ENCODE measurements at places on chromosomes 1 and 21.

- no peak for DNase-seq
These were observed 3.1 kb upstream of the TXNIP start for GRCh38 chr1:145999321-146000024.

GRCh38 chr1:202802998-202803932 lies 5.0 kb downstream of the KDM5B start:
- no peak for DNase-seq

- no peak for DNase-seq
These were observed 9.2 kb upstream of the SLC45A3 start for GRCh38 chr1:205689479-205689878.

GRCh38 chr1:228072658-228073043 lies 9.9 kb upstream of the ARF1 start:
- DNase-seq: no peak

DNA sequence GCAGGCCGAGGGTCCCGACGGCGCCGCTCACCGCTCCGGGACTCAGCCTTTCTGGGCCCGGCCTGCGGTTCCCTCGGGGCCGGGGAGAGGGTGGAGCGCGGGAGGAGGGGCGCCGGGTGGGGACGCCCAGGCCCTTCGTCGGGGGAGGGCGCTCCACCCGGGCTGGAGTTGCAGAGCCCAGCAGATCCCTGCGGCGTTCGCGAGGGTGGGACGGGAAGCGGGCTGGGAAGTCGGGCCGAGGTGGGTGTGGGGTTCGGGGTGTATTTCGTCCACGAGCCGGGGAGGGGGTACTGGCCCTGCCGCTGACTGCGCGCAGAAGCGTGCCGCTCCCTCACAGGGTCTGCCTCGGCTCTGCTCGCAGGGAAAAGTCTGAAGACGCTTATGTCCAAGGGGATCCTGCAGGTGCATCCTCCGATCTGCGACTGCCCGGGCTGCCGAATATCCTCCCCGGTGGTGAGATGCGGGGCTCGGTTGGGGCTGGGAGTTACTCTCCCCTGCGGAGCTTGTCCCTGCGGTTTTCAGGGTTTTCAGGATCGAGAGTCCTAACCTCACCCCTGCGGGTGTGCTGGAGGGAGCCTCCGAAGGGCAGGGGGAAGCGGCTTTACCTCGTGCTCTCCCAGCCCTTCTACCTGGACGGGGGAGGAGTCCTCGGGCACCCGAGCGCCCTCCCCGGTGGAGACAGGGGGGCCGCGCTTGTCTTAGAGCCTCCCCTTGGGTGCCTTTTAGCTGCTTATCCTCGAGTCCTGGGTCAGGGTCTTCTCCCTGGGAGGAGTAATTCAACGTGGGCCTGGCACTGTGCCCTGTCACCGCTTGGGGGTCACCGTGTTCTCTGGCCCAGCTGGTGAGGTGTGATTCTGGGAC lies 2.1 kb downstream of the SAMD11 start:
- no peak for DNase-seq

DNA sequence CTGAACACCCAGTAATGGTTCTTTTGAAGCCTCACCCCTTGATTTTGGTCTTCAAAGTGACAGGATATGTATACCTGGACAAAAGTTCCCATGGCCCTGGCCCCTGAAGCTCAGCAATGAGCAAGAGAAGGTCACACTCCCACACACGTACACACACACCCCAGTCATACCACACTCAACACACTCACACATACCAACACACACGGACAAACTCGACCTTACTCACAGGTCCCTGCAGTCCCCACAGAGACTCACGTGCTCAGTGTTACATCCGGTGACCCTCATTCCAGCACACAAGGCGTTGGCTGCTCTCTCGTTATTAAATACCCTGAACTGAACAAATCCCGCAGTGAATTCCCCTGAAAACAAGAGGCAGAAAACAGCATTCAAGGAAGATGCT lies 5.9 kb downstream of the ITLN1 start:
- DNase-seq: no peak

GRCh38 chr1:105793536-105794146 lies 1262.8 kb upstream of the PRMT6 start:
- no peak for DNase-seq

DNA sequence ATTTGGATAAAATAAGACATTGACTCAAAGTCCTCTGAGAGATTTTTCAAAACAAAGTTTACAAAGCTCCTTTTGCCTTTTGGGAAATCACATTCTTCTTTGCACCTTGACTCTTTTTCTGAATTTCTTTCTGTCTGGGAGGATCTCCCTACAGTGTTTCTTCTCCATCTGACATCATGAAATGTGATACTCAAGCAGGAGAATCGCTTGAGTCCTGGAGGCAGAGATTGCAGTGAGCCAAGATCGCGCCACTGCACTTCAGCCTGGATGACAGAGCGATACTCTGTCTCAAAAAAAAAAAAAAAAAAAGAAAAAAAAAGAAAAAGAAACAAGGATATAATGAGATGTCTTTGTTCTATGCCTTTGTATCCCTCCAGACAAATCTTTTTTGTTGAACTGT lies 13.3 kb upstream of the GRIK1 start:
- no peak for DNase-seq

DNA sequence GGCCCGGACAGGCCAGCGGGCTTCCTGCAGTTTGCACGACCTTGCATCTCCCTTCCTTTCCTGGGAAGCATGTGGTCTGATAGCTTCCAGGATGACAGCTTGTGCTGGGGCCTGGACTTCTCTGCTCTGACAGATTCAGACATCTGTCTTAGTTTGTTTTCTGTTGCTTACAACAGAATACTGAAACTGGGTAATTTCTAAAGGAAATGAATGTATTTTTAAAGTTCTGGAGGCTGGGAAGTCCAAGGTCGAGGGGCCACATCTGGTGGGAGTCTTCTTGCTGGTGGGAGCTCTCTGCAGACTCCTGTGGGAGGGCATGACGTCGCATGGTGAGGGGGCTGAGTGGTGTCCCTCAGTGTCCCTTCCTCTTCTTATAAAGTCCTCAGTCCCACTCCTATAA lies 35.3 kb upstream of the TENT5B start:
- DNase-seq: no peak

DNA sequence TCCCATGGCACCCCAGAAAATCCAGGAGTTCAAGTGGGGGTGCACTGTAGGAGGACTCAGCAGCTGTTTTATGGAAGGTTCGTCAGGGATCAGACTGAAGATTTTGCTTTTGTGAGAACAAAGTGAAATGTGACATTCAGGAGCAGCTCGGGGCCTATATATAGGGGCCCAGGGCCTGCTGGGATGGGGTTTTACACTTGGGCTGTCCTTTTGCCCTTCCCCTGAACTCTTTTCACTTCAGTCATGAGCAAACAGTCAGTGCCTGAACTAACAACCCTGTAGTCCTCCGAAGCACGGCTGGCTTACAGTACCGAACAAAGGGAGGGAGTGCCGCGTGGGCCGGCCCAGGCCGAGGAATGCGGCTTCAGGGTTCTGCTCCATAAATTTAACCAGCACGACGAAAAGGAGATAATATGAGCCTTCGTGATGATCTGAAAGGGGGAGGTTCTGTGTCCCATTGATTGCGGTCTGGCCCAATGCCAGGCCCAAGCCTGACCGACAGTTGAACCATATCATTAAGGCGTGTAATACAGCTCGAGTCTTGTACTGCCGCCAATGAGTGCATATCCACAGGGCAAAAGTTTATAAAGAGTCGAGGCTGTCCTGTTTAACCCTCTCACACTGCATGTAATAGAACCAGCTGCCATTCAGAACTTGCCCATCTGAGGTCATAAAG lies 139.9 kb downstream of the DHRS3 start:
- no peak for DNase-seq

DNA sequence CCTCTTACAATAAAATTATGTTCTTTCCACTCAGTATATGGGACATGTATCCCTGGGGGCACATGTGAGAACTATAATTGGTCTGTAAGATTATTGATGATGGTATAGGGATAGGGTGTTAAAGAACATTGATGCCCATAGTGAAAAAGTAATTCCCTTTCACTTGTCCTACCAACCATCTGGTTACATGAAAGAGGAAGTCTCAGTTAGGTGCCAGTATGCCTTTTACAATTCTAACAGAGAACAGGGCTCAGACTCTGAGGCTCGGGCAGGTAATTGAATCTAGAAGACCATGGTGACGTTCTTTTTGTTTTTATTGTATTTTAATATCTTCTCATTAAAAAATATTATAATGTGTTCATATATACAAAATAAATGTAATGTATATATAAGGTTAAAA lies 113.6 kb downstream of the FGGY start:
- no peak for DNase-seq

DNA sequence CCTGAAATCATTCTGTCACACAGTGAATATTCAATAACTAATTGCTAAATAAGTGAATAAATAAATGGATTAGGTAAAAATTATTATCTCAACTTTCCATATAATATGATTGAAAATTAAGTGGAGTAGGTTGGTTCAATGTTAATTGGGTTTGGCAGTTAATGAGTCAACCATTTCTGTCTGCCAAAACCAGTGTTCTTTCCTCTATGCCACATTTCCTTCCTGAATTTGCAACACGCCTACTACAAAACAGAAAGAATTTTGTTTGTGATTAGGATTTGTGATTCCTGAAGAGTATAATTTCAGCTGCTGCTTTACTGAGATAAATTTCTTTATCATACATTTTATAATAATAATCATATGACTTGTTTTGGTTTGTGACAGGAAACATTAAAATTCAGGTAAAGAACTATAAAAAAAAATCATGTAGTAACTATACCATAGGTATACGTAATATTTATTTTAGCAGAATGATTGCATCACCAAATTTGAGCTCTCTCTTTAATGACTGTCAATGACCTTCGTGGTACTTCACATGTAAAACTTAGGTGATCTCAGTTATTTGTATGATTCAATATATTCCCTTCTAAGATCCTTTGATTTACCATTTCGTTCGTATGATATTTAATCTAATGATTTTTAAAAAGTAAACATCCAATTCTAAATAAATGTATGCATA lies 241.3 kb downstream of the KCNT2 start:
- DNase-seq: no peak

GRCh38 chr1:157193219-157193618 lies 55.0 kb upstream of the ETV3 start:
- DNase-seq: no peak

GRCh38 chr1:92968138-92969032 lies 7.1 kb upstream of the DIPK1A start:
- DNase-seq: no peak

DNA sequence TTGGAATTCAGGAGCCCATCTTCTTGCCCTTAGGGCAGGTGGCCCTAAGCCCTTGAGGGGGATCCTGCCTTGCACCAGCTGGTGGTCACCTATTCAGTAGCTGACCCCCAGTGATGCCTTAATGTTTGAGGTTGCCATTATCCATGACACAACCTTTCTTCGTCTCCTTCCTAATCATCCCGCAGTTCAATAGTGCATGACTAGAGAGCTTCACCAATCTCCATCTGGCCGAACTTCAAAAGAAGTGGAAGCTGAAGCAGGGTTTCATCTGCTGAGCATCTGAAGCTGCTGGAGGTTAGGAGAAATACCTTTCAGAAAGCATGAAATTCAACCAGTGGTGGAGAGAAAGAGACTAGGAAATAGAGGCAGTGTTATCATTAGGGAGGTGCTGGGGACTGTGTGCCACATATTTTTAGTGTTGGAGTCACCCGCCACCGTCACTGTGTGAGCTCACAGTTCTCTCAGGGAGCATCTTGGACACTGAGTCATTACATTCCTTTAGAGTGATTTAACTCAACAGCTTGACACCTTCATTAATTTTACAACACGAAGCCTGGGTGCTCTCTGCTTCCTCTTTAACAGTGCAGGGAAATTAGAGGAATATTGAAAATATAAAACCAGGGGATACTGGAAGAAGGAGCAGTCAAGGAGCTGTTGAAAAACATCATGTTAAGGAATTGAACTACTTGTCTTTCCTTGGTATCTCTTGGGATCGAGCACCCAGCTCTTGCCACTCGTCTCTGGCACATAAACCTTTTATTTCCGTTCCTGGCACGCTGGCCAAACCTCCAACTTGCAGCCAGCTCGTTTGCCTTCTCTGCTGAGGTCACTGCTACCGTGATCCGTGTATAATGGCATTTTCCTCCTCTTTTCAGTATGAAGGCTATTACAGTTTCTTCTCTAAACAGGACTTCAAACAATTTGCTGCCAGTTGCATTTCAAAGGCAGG lies 53.6 kb downstream of the PEX14 start:
- DNase-seq: no peak

GRCh38 chr1:224726441-224727182 lies 110.5 kb downstream of the CNIH3 start:
- DNase-seq: no peak

GRCh38 chr1:15402809-15403450 lies 6.8 kb upstream of the EFHD2 start:
- DNase-seq: no peak

- no peak for DNase-seq
These were observed 334.2 kb upstream of the SNX7 start for GRCh38 chr1:98327220-98327861.

- no peak for DNase-seq
These were observed 204.9 kb downstream of the MRPL39 start for GRCh38 chr21:25402134-25402961.

DNA sequence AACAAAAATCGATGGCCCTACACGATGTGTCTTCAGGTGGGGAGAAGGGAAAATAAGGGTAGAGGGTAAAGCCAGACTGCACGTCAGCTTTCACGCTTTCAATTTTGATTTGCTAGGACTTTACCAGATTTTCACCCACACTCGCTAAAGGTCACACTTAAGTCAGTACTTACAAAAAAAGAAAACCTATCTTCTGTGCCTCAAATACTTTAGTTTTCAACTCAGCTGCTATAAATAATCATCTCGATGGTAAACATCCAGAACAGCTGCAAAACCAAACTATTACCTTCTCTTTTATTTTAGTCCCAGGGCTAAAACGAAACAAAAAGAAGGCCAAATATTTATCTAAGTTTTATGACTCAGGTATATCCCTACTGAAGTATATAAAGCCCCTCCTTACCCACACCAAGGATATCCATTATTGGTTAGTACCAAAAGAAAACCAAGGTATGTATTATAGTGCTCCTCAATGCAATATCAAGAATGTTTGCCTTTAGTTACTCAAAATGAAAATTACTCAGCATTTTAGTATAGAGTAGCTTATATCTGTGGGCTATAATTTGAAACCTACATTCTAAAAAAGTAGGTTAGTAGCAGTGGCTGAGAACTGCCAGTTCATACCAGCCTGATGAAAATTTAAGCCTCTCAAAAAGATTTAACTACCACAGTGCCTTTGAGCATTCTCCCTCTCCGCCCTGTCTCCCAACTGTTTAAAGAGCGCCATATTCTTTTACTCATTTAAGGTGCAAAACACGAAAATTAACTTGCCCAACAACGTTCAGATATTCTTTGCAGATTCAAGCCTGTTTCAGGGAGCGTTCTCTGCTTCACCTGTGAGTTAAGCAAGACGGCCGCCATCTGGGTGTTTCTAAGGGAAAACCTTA lies 1.5 kb downstream of the CSDE1 start:
- no peak for DNase-seq

Data from C1 segment of cervical spinal cord (tissue), 14 donors.